ENCODE measurements at places on chromosomes 12 and 14. TPM values are rescaled to one million over a fixed set of nuclear protein-coding genes. Genes with fewer than 3 reads are reported as not detected.

Gene SOX5
- 0.48 TPM for total RNA-seq

GRCh38 chr12:131409211-131409610 lies 301.7 kb upstream of the SFSWAP start:
- no peak for ATAC-seq

DNA sequence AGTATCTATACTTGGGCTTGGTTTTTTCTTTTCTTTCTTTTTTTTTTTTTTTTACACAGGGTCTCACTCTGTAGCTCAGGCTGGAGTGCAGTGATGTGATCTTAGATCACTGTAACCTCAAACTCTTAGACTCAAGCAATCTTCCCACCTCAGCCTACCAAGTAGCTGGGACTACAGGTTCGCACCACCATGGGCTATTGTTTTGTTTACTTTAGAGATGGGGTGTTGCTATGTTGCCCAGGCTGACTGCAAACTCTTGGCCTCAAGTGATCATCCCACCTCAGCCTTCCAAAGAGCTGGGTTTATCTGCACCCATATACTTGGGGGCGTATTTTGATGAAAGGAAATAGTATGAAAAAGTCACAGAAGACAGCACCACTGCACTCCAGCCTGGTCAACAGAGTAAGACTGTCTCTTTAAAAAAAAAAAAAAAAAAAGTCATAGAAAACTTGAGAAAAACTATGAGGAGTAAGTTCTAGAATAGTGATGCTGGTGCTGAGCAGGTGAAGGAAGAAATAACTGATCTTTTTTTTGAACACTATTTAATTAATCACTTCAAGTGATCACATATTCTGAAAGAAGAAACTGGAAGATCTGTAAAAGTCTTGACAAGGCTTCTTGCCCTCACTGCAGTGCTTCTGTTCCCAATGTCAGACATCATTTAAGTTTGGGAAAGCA lies 53.8 kb upstream of the NPFF start:
- no peak for ATAC-seq

GRCh38 chr12:113924341-113924740 lies 41.8 kb downstream of the RBM19 start:
- no peak for ATAC-seq

Gene SERPINA10
- total RNA-seq = not detected

DNA sequence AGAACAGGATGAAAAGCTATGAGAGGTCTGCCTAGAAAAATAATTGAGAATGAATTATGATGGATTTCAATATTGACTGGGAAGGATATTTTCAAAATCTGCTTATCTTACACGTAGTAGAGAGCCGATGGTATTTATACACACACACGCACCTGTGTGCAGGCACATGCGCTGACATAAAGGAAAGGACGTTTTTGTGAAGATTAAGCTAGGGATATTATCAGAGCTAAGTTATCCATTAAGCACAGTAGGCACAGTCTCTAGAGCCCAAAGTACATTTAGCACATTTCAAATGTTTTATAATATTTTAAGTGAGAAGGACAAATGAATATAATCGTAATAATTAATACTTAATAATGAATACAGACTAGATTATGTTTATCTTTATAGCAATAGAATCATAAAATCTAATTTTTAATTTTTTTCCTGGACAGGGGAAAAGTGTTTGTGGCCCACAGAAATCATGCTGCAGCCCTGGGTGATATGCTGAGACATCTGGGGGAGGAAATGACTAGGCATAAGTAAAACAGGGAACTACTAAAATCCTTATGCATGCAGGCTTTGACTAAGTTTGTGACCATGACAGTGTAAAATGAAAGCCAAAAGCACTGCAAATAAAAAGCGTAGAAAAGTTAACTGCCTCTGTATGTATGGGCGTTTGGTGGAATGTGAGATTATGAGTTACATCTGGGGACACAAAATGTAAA lies 146.1 kb downstream of the KITLG start:
- no peak for ATAC-seq

DNA sequence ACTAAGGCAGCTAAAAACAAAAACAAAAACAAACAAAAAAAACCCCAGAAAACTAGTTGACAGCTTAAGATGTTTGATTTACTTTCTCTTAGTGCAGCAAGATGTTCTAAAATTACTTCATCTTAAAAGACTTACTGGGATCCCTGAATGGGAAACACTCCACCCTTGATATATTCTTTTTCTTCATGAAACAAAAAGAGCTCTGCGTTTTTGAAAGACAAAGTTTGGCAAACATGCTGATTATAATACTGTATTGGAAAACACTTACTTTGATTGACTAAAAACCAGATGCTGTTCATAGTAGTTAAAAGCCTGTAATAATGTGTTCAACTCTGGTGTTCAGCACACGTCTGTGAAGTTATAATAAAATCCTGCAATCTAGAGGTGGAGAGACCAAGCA lies 136.8 kb downstream of the SRGAP1 start:
- no peak for ATAC-seq

- ATAC-seq = no peak
Observed at GRCh38 chr14:36396798-36397197, 76.4 kb upstream of the MBIP start.

Gene GPR132
- 0.36 TPM for total RNA-seq

GRCh38 chr12:118065380-118065779 lies 4.4 kb upstream of the WSB2 start:
- ATAC-seq = no peak

- no peak for ATAC-seq
Observed at GRCh38 chr12:103947871-103948555, 17.7 kb upstream of the TDG start.

Gene PTGER2
- 0.40 TPM for total RNA-seq

DNA sequence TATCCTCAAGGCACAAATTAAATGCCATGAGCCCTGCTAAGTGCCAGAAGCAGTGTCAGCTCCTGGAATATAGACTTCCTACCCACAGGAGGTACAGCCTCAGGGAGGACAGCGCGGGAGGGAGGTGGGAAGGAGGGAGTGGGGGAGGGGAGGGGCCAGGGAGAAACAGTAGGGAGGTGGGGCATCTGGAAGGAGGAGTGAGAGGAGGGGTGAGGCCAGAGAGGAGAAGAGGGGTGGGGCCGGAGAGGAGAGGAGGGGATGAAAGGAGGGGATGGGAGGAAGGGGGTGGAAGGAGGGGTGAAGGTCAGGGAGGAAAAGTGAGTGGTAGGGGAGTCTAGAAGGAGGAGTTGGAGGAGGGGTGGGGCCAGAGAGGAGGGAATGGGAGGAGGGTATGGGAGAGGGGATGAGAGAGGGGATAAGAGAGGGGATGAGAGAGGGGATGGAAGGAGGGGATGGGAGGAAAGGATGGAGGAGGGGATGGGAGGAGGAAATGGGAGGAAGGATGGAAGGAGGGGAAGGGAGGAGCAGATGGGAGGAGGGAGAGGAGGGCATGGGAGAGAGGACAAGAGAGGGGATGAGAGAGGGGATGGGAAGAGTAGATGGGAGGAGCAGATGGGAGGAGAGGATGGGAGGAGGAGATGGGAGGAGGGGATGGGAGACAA lies 9.2 kb upstream of the CCDC197 start:
- no peak for ATAC-seq

All from esophagus mucosa (tissue), 1 donor.